ENCODE measurements at places on chromosomes 3 and 15.
A peak's percentile ranks its signal among the peaks of the same experiment; 100 is the strongest.

- no peak for DNase-seq
Measured at GRCh38 chr15:29309139-29309538, 39.5 kb upstream of the NSMCE3 start.

DNA sequence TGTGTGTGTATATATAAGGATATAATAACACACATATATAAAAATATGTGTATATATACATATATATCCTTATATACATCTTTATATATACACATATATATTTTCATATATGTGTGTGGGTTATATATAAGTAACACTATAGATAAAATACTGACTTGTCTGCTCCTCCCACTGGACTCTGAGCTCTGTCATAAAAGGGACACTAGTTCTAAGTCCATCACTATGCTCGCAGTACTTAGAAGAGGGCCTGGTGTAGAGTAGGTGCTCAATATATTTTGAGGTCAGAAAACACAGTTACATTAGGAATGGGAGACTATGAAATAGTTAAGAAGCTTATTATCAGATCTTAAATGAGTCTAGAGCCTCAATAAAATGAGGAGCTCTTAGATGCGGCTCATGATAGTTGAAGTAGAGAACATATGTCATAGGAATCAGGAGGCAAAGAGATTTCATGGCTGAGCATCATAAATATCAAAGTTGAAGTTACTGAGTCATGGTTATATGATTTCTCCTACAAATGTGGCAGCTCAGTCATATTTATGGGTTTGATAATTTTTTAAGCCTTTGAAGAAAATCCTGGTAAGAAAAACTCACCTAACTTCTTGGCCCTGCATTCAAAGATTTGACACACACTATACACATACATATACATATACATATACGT lies 371.2 kb upstream of the THBS1 start:
- DNase-seq: no peak

DNA sequence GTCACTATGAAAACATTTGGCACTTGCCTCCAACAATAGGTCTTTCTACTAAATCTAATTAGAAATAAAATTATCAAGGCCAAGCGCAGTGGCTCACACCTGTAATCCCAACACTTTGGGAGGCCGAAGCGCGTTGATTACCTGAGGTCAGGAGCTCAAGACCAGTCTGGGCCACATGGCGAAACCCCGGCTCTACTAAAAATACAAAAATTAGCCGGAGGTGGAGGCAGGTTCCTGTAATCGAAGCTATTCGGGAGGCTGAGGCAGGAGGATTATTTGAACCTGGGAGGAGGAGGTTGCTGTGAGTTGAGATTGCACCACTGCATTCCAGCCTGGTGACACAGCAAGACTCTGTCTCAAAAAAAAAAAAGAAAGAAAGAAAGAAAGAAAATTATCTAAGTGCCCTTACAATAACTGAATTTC lies 1.6 kb upstream of the PLD1 start:
- DNase-seq: peak; percentile 78

DNA sequence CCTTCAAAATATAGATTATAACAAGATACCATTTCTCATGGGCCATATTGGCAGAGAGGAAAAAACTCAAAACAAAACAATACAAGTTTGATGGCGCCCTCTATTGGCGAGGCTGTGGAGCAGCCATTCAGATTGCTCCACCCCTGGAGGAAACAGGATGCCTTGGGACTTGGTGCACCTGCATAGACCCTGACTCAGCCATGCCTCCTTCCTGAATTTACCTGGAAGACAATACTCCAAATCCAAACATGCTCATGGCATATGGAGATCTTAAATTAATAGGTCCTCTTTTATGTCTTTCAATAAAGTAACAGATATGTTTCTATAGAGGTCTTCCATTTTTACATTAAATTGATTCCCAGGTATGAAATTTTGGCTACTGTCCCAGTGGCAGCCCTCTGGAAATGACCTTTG lies 90.0 kb downstream of the APBA2 start:
- peak; percentile 52 for DNase-seq

DNA sequence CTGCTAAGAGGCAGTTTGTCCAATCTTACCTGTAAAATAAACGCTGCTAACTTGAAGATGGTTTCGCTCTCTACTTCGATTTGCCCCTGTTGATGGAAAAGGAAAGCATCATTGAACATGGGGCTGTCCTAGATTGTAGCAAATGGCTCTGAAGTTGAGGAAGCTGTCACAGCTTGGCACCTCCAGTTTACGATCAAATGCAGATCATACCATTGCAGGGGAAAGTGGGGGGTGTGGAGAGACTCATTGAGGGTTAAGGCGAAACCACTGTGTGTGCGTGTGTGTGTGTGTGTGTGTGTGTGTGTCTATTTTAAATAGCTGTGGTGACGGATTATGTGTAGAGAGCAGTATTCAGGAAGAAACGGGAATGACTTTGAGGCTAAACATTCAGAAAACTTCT lies 127.6 kb upstream of the LMOD3 start:
- peak; percentile 62 for DNase-seq

DNA sequence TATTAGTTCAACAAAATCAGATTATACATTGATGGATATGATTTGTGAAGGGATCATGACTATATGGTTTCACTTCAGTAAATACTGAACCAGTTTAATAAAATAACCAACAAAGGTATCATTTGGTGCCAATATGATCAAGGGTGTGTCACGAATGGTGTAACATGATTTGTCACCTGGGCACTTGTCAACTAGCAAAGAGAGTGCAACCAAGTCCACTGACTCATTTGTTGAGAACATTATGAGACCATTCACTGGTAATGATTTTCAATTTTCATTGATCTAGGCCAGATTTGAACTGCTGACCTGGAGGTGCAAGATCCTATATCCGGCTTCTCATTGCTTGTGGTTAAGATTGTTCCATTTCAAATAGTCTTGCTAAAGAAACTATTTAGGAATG lies 1037.9 kb downstream of the ROBO2 start:
- DNase-seq: no peak

- no peak for DNase-seq
Measured at GRCh38 chr3:186382217-186382885, 20.3 kb upstream of the DGKG start.

DNA sequence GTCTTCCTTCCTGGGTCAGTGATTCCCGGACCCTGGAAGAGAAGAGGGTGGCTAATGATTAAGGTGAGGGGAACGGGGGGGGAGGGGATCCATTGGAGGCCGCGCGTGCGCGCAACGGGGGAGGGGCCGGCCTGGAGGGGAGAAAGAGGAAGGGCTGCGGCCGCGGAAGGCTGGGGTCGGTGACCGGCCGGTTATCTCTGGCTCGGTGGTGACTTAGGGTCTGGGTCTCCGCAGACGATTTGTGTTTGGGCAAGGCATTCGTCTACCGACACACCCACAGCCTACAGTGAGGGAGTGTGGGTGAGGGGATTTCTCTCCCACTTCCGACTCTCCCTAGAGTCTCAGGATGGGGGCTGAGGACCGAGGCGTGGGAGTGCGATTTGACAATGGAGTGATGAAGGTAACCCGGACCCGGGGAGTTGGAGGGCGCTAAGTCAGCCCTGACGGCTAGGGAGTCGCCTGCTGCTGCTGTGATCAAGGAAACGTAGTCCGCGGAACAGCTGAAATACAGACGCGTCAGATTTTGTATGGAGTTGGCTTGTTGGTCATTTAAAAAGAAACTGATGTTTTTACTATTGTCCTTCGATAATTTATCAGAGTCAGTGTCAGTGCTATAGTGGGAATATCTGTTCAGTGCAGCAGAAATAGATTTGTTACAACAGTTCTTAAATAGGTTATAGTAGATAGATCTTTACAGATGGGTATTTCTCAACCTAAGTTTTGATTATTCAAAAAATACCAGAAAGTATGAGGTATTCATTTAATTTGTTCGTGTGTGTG lies 733 bp downstream of the RNF111 start:
- DNase-seq: peak; percentile 53

GRCh38 chr15:55204464-55204863 lies 7.7 kb upstream of the RSL24D1 start:
- DNase-seq: no peak

DNA sequence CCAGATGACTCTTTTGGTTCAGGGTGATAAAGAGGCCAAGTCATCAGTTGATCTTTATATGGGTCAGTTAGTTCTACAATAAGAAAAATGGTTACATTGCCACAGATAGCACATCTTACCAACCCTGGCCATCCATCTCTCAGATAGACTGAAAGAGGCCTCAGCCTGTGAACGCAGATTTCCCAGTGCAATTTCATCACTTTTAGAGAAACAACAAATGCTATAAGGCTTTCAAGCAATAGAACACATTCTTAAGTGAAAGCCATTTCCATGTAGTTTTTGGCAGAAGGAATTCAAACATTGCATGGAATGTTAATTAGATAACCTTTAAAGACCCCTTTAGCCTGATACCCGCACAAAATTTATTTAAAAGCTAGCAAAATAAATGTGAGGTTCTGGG lies 200.6 kb upstream of the ZBTB20 start:
- no peak for DNase-seq

- DNase-seq: peak; percentile 50
Measured at GRCh38 chr15:63491116-63491827, 13.1 kb upstream of the USP3 start.

- peak; percentile 86 for DNase-seq
Measured at GRCh38 chr3:113166719-113167492, 44.5 kb upstream of the BOC start.

DNA sequence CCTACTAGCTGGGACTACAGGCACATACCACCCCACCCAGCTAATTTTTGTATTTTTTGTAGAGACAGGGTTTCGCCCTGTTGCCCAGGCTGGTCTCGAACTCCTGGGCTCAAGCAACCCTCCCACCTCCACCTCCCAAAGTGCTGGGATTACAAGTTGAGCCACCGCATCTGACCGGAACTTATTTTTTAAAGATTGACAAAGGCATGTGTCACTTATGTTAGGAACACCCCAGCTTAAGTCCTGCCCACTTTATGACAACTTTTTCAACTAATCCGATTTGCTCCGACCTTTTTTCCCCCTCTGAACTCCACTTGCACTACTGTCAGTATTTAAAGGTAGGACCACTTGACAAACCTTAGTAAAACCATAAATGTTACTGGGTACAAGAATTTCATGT lies 211.6 kb upstream of the NR2E3 start:
- DNase-seq: no peak

DNA sequence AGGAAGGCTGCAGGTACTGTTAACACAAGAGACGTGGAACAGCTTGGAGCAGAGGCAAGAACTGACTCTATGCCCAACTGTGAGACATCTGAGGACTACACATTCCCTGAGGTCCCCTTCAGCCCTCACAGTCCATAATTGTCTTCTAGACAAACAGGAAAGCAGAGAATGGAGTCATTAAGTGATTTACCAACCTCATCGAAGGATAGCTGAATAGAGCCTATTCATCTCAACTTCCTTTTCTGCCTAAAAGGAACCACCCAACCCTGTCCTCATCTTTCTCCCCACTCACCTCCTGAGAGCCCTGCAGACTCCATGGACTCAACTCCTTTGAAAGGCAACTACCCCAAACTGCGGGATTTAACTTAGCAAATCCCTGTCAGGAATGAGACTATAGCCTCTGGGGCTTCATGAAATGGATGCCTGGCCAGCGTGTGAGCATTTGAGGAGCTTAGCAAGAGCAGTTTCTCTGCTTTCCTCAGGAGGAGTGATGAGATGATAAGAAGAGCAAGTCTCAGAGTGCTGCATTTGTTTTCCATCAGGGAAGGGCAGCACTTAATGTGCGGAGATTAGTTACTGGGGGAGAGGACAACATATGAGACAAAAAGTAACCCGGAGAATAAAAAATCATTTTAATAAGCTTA lies 61.5 kb upstream of the FILIP1L start:
- DNase-seq: no peak

- DNase-seq: peak; percentile 27
Measured at GRCh38 chr3:70067860-70068521, 68.5 kb downstream of the SAMMSON start.

GRCh38 chr3:129228891-129229585 lies 20.4 kb upstream of the COPG1 start:
- DNase-seq: peak; percentile 83

DNA sequence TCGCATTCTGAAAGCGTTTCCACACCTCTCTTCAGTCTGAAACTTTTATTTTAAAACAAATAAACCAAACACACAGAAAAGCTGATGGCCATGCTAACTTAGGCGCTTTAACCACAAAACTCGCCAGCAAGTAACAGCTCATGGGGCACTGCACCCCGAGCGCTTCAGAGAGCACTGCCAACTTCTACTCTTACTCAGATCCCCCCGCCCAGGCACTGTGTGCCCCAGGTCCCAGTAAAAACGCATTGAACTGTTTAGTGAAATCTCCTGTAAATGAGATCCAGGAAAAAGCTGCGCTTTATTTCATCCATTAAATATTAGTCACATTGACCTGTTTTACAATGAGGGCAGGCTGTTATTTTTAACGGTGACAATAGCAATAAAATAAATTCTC lies 99.7 kb downstream of the LRIG1 start:
- DNase-seq: peak; percentile 35

DNA sequence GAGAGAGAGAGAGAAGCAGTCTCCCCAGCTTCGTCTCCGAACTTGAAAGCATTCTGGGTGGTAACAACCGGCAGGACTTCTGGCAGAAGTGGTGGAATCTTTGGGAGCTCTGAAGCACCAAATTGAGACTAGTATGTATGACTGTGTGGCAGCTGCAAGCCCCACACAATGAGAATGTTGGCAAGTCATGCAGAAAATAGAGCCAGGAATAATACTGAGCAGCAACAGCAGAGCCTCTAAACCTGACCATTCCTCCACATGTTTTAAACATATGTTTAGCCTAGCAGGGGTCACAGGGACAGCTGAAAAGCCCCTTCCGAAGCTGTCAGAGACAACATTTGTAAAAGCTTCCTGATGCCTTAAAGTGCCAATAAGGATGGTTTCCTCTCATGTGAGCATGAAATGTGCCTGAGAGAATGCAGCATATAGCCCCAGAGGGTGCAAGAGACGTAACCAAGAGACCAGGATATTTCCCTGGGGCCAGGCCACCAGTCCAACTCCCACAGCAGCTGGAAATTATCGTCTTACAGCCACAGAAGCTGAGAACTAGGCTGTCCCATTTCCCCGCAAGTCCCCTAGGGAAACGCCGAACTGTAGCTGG lies 178.6 kb upstream of the CCDC54 start:
- peak; percentile 45 for DNase-seq

GRCh38 chr15:100690795-100691158 lies 88.4 kb downstream of the ASB7 start:
- no peak for DNase-seq

GRCh38 chr3:52091586-52092270 lies 35.4 kb upstream of the DUSP7 start:
- DNase-seq: peak; percentile 31

GRCh38 chr3:18767756-18768303 lies 342.7 kb upstream of the SATB1 start:
- no peak for DNase-seq
